ENCODE measurements at places on chromosomes 3 and 15. TPM values are rescaled to one million over a fixed set of nuclear protein-coding genes. Genes with fewer than 3 reads are reported as not detected.

Gene SLC22A14
- polyA plus RNA-seq, result 0.19 TPM

Gene TMC3
- not detected for polyA plus RNA-seq

Gene CPN2
- polyA plus RNA-seq, result 0.02 TPM

Gene SCG3
- polyA plus RNA-seq, result not detected
